ENCODE measurements at places on chromosomes 16 and 17.

DNA sequence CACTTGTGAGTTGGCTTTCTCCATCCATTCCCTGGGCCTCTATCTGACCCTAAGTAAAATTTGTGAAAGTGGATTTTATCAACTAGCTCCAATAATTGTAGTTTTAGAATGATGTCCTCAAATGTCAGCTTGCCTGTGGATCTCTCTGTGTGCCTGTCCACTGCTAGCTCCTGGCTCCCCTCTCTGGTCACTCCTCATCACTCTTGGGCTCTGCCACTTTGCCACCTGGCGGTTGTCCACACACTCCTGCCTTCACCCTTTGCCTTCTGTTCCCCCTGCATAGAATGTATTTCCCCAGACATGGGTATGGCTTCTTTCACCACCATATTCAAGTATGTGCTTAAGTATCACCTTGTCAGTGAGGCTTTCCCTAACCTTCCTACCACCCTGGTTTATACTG lies 19.8 kb downstream of the ANKFN1 start:
- no peak overlapping the region for H3K4me3 ChIP-seq
- no peaks in the 10 kb centered on the region for H3K27me3 ChIP-seq
- no peaks in the 10 kb centered on the region for H3K36me3 ChIP-seq
- no peaks in the 10 kb centered on the region for H3K4me1 ChIP-seq

DNA sequence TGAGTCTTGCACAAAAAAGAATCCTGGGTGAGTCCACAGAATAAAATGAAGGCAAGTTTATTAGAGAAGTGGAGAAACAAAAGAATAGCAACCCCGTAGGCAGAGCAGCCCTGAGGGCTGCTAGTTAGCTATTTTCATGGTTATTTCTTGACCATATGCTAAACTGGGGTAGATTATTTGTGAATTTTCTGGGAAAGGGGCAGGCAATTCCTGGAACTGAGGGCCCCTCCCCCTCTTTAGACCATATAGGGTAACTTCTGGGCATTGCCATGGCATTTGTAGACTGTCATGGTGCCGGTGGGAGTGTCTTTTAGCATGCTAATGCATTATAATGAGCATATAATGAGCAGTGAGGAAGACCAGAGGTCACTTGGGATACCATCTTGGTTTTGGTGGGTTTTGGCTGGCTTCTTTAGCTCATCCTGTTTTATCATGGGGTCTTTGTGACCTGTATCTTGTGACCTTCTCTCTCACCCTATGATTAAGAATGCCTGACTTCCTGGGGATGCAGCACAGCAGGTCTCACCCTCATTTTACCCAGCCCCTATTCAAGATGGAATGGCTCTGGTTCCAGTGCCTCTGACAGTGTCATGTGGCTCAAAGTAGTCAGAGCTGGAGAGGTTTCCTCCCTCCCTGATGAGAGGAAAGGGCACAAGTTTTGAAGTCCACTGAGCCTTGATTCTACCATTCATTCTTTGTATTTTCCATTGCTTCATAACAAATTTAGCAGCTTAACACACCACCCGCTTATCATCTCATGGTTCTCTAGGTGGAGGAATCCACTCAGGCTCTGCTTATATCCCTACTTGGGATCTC lies 55.7 kb upstream of the LGALS9 start:
- peak overlapping the region; percentile 28 for H3K4me3 ChIP-seq
- H3K4me1 ChIP-seq = peaks cover 98% of the 10 kb centered on the region
- peak overlapping the region; percentile 92 for H3K27ac ChIP-seq
- peaks cover 26% of the 10 kb centered on the region for H3K36me3 ChIP-seq
- H3K27me3 ChIP-seq = no peaks in the 10 kb centered on the region
- DNase-seq = no peak

DNA sequence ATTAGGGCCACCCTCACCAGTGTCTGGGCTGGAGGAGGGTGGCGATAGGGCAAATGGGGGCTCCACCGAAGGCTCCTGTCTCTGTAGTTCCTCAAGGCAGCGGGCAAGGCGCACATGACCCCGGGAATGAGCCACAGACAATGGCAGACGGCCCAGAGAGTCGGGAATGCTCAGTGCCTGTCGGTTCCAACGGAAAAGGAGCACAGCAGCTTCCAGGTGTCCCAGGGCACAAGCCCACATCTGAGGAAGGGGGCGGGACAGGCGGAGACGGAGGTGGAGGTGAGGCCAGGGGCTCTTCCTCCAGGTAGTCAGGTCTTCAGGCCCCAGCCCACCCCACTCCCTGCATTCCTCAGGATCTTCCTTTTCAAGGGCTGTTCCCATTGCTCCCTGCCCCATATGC lies 5.1 kb upstream of the SPAG7 start:
- no peak for DNase-seq
- peaks cover 19% of the 10 kb centered on the region for H3K4me1 ChIP-seq
- no peak overlapping the region for H3K27ac ChIP-seq
- peaks cover 79% of the 10 kb centered on the region for H3K36me3 ChIP-seq
- H3K4me3 ChIP-seq = no peak overlapping the region

- H3K27me3 ChIP-seq = no peaks in the 10 kb centered on the region
- no peaks in the 10 kb centered on the region for H3K4me1 ChIP-seq
- no peak for DNase-seq
- no peak overlapping the region for H3K27ac ChIP-seq
- H3K36me3 ChIP-seq = no peaks in the 10 kb centered on the region
Observed at GRCh38 chr17:32671896-32672295, 185.1 kb downstream of the CDK5R1 start.

- H3K4me1 ChIP-seq = no peaks in the 10 kb centered on the region
- peak overlapping the region; percentile 38 for H3K4me3 ChIP-seq
- no peaks in the 10 kb centered on the region for H3K36me3 ChIP-seq
- peaks cover 5% of the 10 kb centered on the region for H3K27me3 ChIP-seq
Observed at GRCh38 chr17:385178-385835, 32.7 kb upstream of the RPH3AL start.

DNA sequence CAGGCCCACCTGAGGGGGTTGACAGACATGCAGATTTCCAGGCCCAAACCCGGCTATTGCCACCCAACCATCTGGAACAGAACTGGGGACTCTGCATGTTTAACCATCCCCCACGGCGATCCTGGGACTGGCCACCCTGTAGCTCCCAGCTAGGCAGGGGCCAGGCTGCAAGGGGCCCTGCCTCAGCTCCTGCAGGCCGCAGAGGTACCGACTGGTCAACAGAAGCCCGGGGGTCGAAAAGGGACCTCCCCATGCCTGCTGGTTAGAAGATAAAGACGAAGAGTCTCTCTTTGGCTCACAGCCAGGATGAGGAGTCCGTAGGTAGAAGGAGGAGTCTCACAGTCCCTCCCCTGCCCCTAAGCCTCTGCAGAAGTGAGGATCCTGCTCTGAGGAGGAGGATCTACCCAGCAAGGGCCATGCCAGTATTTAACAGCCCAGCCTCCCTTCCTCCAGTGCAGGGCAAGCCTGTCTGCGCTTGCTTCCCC lies 223.4 kb upstream of the TNRC6C start:
- H3K4me3 ChIP-seq = no peak overlapping the region
- H3K27ac ChIP-seq = no peak overlapping the region
- peaks cover 10% of the 10 kb centered on the region for H3K27me3 ChIP-seq
- H3K36me3 ChIP-seq = no peaks in the 10 kb centered on the region
- peak; percentile 41 for DNase-seq

DNA sequence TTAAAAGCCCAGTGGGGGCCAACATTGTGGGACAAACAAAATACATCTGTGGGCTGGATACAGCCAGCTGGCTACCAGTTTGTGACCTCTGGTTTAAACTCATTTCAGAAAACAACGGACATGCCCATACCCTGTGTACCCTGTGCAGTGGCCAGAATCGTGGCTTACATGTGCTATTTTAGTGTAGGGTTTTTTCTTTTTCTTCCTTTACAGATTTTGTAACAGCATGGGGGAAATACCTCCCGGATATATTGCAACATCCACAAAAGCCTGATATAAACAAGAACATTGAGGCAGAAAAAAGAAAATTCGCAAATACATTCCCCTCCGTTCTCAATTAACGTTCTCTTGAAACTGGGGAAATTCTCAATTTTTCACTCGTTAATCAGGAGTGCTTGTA lies 7.3 kb downstream of the HS3ST4 start:
- no peaks in the 10 kb centered on the region for H3K4me1 ChIP-seq
- DNase-seq = no peak
- no peak overlapping the region for H3K27ac ChIP-seq

DNA sequence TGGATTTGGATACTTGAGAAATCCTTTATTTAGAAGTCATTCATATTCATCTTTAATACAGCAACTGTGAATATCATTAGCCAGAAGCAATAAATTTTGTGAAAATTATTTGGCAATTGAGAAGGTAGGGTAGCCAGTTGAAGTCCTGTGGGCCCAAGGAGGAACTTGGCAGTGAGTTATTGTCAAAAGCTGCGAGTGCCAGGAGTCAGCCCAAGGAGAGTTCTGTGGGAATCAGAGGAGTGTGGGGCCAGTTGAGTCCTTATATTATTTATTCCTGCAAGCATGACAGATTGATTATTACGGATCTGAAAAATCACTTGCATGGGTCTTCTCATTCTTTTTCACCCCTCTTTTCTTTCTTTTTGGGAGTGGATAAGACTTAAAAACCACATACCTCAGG lies 38.3 kb downstream of the PRKCA start:
- no peak for DNase-seq
- no peak overlapping the region for H3K4me3 ChIP-seq
- H3K27me3 ChIP-seq = no peaks in the 10 kb centered on the region
- H3K27ac ChIP-seq = no peak overlapping the region
- peaks cover 9% of the 10 kb centered on the region for H3K4me1 ChIP-seq
- H3K36me3 ChIP-seq = no peaks in the 10 kb centered on the region

- H3K27ac ChIP-seq = peak overlapping the region; percentile 91
- H3K4me3 ChIP-seq = peak overlapping the region; percentile 99
- H3K36me3 ChIP-seq = peaks cover 51% of the 10 kb centered on the region
Observed at GRCh38 chr17:16439303-16439791, 24.0 kb downstream of the TRPV2 start.

- H3K27me3 ChIP-seq = no peaks in the 10 kb centered on the region
- no peak overlapping the region for H3K27ac ChIP-seq
- peaks cover 2% of the 10 kb centered on the region for H3K4me1 ChIP-seq
Observed at GRCh38 chr16:70713824-70714223, 28.0 kb upstream of the MTSS2 start.

GRCh38 chr17:72733619-72734282 lies 358.7 kb downstream of the SLC39A11 start:
- DNase-seq = no peak
- 0 out of 3 replicates have a peak, but pooled peaks cover 2% of the 10 kb centered on the region for H3K36me3 ChIP-seq
- no peak overlapping the region for H3K4me3 ChIP-seq
- H3K4me1 ChIP-seq = 0 out of 3 replicates have a peak, but pooled peaks cover 1% of the 10 kb centered on the region
- no peaks in the 10 kb centered on the region for H3K27me3 ChIP-seq

DNA sequence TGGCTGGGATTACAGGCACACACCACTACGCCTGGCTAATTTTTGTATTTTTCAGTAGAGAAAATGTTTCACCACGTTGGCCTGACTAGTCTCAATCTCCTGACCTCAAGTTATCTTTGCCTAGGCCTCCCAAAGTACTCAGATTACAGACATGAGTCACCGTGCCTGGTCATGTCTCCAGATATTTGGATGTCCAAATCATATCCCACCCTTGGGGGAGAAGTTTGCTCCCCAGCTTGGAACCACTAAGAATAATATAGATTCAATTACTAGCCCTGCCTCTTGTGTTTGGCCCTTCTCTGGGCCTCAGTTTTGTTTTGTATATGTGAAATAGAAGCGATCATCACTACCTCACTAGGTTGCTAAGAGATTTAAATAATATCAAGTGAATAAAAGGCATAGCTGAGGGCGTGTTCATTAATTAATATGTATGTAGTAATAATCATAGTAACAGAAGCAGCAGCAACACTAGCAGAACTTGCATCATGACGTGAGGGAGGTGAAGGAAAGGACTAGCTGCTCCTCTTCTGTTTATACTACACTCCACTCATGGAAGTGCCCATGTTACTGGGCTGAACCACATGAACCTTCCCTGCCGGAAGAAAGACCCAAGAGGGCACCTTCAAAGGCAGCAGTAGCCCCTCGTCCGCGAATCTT lies 253.6 kb upstream of the XYLT1 start:
- DNase-seq = no peak
- H3K36me3 ChIP-seq = no peaks in the 10 kb centered on the region
- no peak overlapping the region for H3K27ac ChIP-seq

DNA sequence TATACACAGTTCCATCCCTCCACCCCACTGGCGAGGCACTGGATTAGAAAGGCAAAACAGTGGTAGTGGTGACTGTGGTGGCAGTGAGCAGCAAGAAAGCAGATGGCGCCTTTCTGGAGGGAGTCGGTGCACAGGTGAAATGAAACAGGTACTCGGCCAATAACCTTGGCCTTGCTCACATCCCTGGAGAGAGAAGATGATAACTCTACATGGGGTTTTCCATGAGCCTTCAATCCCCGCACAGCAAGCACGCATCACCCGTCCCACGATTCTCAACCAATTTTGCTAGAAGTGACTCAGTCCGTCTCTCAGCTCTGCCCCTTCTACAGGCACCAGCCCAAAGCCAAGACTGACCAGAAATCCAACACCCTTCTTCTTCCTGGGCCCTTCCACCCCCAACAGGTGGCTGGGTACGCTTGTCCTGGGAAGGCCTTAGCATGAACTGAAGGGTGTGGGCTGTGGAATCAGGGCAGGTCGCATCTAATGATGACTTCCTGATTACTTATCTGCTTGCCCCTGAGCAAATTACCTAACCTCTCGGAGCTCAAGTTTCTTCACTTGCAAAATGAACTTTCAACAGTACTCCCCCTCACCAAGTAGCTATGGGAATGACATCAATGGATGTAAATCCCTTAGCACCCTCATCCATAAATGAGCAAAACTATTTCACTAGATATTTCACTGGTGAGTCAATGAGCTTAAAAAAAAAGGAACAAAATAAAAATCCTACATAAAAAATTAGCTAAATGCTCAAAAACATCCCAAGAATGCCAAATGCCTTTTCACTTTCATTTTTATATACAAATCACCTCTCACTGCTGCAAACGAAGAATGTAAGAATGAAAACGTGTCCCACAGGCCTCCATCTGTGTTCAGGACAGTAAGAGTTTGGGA lies 18.0 kb downstream of the XPO6 start:
- no peak for DNase-seq
- no peak overlapping the region for H3K4me3 ChIP-seq
- H3K27me3 ChIP-seq = no peaks in the 10 kb centered on the region
- H3K4me1 ChIP-seq = peaks cover 10% of the 10 kb centered on the region

- peak; percentile 69 for DNase-seq
- peaks cover 48% of the 10 kb centered on the region for H3K36me3 ChIP-seq
- H3K27me3 ChIP-seq = no peaks in the 10 kb centered on the region
Observed at GRCh38 chr16:2979669-2980226, 498 bp downstream of the PKMYT1 start.
